ENCODE measurements at places on chromosomes 16 and 17. TPM values are rescaled to one million over a fixed set of nuclear protein-coding genes. Genes with fewer than 3 reads are reported as not detected.

The TEKT5 gene
- not detected for total RNA-seq

The KRTAP4-9 gene
- total RNA-seq = not detected

The NEUROD2 gene
- 1.4 TPM for total RNA-seq

The ALOX12 gene
- not detected for total RNA-seq

The PRSS8 gene
- total RNA-seq = 3.6 TPM

The NME1 gene
- 65.5 TPM for total RNA-seq

The ITGB4 gene
- total RNA-seq = 28.4 TPM

The FZD2 gene
- total RNA-seq = 19.5 TPM

The KCNH6 gene
- total RNA-seq = not detected

The CDK5R1 gene
- 0.72 TPM for total RNA-seq

All from umbilical cord (tissue), 2 donors.